ENCODE measurements at places on chromosomes 6 and 20.

GRCh38 chr20:57421253-57422220 lies 30.3 kb downstream of the RBM38 start:
- no peak for DNase-seq

DNA sequence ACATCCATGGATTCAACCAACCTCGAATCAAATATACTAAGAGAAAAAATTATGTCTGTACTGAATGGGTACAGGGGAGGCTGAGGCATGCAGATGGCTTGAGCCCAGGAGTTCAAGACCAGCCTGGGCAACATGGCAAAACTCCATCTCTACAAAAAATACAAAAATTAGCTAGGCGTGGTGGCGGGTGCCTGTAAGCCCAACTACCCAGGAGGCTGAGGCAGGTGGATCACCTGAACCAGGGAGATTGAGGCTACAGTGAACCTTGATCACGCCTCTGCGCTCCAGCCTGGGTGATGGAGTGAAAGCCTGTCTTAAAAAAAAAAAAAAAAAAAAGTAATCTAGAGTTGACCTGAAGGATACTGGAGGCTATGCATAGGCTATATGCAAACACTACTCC lies 219.1 kb upstream of the SNX9 start:
- DNase-seq: no peak

DNA sequence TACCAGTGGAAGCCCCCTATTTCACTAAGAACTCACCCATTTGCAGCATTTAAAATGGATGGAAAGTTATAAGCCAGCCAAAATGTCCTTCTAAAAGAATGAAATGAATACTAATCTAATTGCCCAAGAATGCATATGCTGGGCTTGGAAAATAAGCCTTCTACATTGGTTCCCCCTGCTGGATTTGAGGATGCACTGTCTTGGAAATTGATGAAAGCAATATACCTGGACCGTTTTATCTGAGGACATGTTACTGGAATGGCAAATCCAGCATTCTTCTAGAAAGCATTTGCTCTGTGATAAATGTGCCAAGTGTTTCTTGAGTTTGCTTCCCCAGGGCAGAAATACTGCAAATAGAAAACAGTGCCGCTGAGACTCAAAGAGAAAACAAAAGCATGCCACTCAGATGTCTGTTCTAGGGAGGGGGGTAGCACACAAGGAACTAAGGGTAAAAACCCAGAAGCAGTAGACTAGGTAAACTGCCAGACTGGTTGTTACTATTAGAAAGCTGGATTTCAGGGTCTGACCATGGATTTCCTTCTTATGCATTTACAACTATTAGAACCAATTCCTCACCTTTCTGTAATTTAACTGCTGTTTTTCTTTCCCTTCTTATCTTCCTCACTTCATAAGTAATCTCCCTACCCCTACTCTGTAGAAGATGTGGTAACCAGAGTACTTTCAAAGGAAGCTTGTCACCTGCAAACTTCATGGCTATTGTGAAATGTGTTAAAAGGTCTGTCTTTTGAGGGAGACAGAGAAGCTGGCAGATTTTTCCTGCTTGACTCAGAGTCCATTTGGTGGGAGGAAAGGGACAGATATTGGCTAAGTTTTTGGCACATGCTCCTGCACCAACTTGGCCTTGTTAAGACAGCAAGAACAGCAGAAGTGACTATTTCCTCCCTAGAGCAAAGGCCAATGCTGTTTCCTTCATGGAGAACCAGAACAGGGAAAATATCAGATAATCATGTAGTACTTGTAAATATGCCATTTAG lies 642.6 kb downstream of the KIF16B start:
- no peak for DNase-seq

DNA sequence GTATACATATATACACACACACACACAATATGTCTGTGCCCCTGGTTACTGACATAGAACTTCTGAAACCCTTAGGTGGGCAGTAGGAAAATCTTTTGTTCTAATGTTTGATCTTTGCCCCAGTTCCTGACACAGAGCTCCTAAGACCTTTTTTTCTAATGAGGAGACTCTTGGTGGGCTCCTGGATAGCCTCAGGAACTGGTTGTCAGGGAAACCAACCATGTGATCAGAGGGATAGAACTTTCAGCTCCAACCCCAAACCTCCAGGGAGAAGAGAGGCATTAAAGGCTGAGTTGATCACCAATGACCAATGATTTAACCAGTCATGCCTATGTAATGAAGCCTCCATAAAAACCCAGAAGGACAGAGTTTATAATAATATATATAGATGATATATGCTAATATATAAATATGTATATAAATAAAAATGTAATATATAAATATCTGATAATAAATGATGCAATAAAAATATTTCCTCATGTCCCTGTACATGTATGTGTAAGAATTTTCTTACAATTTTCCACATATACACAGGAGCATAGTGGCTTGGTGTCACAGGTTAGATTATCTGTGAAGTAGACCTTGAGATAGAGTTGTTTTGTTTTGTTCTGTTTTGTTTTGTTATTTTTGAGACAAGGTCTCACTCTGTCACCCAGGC lies 93.3 kb downstream of the GPX5 start:
- DNase-seq: no peak

GRCh38 chr6:88365230-88365629 lies 199.1 kb upstream of the CNR1 start:
- no peak for DNase-seq

GRCh38 chr20:47411161-47411560 lies 54.7 kb upstream of the ZMYND8 start:
- DNase-seq: no peak

DNA sequence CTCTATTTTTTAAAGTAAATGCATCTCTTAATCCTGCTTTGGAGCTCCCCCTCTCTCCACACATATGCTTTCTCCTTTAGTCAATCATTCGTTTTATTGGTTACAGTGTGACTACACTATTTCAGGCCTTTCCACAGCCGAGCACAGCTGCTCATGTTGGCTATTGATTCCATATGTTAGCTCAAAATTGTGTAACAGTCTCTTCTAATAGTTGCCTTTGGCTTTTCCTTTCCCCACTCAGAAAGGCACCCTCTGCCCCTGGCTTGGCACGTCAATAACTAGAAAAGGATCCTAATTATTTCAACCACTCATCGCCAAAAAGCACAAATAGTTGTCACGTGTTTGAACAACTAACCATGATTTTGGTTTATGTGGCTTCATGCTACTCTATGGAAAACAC lies 410.3 kb upstream of the SLC35B3 start:
- no peak for DNase-seq
